ENCODE measurements at places on chromosomes 12 and 14. TPM values are rescaled to one million over a fixed set of nuclear protein-coding genes. Genes with fewer than 3 reads are reported as not detected.

DNA sequence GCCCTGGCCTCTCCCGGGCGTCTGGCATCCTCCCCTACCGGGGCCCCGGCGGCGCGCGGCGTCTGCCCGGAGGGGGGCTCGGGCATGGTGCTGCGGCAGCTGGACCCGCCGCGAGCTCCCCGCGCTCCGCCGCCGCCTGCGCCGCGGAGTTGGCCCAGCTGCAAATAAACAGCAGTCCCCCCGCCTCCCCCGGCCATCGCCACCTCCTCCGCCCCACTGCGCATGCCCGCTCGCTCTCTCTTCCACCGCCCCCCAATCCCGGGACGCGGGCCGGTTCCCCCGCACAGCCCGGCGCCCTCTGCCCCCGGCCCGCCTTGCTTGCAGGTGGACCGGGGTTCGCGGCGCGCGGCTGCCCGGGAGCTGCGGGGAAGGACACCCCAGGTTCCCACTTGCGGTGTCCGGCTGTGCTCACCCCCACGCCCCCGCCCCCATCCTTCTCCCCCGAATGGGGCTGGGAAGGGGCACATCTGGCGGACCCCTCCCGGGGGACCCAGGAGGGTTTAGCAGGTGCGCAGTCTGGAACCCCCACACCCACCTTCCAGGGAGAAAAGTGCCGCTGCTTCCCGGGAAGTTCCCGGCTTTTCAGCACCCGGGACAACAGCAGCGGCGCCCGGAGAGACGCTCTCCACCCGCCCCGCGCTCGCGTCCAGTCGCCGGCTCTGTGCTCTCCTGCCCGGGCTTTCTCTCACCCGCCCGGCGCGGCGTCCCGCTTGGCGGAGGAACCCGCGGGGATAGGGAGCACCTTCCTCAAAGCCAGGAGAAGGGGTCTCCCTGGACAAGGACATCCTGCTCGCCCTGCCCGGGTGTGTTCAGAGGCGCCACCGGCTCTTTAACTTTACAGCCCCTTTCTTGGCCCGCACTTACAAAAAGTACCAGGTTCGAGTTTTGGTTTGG is at the start of gene TMTC1:
Gene TMTC1 (minus strand): TSS at position 170 of the 894 bp plus-strand sequence. CDS start 191 bp downstream, outside the sequence.
- no peak for DNase-seq

The PMEL gene
- total RNA-seq = not detected

GRCh38 chr14:90890322-90891020 is 74.2 kb upstream of the TTC7B start:
- DNase-seq = no peak

DNA sequence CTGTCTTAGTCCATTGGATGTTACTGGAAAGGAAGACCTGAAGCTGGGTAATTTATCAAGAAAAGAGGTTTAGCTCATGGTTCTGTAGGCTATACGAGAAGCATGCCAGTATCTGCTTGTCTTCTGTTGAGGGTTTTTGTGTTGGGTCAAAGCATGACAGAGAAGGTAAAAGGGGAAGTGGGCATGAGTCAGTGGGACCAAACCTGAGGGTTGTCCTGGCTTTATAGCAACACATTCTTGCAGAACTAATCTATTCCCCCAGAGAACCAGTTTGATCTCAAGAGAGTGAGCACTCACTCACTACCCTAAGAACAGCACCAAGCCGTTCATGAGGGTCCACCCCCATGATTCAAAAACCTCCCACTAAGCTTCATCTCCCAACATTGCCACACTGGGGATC is 19.0 kb upstream of the KRAS start:
- no peak for DNase-seq

DNA sequence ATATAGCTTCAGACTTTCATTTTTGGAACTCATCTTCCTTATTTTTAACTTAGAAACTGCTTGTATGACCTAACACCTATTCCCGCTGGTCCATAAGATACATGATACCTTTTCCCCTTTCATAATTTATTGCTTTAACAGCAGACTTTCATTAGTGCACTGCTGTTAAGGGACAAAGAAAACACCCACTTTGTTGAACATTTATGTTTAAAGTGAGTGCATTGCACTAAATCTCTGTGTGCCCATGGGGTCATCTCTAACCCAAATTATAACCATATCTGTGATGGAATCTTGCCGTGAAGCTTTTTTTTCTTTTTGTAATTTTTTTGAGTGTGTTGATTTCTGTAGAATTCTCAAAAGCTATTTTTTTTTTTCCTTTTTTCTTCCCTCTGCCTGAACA is 261.8 kb downstream of the TMTC2 start:
- DNase-seq = no peak

The KRT4 gene
- total RNA-seq = not detected

- DNase-seq = no peak
These were observed 16.2 kb upstream of the VSX2 start for GRCh38 chr14:74223016-74223415.

- no peak for DNase-seq
These were observed 79.3 kb downstream of the TMEM121 start for GRCh38 chr14:105605464-105606304.

- DNase-seq = no peak
These were observed 89.8 kb downstream of the ZFP36L1 start for GRCh38 chr14:68703093-68703492.

DNA sequence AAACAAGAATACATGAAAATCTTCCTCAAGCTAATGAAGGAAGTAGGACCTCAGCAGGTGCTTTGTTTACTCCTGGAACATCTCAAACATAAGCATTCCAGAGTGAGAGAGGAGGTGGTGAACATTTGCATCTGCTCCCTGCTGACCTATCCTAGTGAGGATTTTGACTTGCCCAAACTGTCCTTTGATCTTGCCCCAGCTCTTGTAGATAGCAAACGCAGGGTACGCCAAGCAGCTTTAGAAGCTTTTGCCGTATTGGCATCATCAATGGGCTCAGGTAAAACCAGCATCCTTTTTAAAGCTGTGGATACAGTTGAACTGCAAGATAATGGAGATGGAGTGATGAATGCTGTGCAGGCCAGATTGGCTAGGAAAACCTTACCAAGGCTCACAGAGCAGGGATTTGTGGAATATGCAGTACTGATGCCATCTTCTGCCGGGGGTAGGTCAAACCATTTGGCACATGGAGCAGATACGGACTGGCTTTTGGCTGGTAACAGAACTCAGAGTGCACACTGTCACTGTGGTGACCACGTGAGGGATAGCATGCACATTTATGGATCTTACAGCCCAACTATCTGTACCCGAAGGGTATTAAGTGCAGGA is 1.9 kb downstream of the TOGARAM1 start:
- DNase-seq = no peak

- DNase-seq = peak; percentile 88
These were observed 7.5 kb upstream of the ASPG start for GRCh38 chr14:104078031-104078455.

The RASSF8 gene
- 0.27 TPM for total RNA-seq

- no peak for DNase-seq
These were observed 316.1 kb upstream of the TBX3 start for GRCh38 chr12:115000038-115000437.

DNA sequence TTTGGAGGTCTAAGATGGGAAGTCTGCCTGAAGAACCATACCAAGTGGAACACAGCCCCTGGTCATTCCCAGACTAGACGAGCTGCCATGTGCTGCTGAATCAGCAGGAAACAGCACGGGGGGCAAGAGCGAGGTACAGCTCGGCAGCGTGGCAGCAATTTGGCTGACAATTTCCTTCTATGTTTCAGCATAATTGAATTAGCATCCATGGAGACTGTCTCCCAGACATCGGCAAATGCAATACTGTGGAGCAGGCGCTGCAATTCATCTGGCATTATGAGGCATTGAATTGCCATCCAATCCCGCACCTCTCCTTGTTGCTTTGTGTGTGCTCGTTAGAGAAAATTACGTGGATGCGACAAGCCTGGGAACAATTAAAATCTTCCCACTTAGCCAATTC is 46.0 kb upstream of the CCDC60 start:
- DNase-seq = no peak

The SLC38A4 gene
- total RNA-seq = not detected

- no peak for DNase-seq
These were observed 11.6 kb downstream of the HVCN1 start for GRCh38 chr12:110677206-110677911.

The GPR65 gene
- total RNA-seq = 10.0 TPM

GRCh38 chr14:92490239-92490959 is 23.2 kb upstream of the RIN3 start:
- no peak for DNase-seq

- no peak for DNase-seq
These were observed 49.5 kb upstream of the POC1B start for GRCh38 chr12:89575374-89575773.

The CRADD gene
- 11.4 TPM for total RNA-seq

GRCh38 chr12:108896817-108897216 is 16.9 kb downstream of the DAO start:
- DNase-seq = no peak

- no peak for DNase-seq
These were observed 63.3 kb downstream of the ACSS3 start for GRCh38 chr12:81141217-81141616.

- DNase-seq = no peak
These were observed 437.9 kb downstream of the BCL11B start for GRCh38 chr14:98834119-98834518.

DNA sequence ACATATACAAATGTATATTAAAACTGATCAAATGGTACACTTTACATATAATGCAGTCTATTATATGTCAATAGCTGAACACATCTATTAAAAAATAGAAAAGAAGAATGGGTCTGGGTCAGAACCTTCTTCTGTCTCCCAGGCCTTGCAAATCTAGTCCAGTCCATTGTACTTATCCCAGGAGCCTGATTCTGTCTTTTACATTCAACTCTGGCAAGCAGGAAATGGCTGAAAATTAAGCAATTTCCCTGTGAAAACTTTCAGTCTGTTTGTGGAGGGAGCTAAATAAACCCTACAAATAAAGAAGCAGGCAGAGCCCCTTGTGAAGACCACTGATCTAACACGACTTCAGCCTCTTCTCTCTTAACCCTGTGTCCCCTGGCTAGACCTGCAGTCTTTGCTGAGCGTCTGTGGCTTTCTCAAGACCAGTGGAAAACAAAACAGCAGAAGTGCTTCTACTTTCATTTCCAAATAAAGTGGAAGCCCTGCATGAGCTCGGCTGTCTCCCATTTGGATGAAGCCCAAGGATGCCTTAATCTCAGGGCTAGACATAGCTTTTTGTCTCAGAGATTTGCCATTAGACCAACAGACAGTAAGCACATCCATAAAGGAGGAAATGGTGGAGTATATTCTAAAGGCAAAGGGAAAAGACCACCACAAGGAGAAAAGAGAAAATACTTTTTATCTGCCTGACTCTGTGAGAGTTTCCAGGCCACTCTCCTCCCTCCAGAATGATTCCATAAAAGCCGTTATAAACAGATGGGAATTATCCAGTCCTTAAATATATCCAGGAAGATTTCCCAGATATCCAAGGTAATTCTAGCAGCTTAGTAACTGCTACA is 48.2 kb downstream of the CRACR2A start:
- DNase-seq = no peak

GRCh38 chr12:45708901-45709300 is 20.6 kb upstream of the ARID2 start:
- no peak for DNase-seq

GRCh38 chr12:82609234-82609914 is 77.3 kb upstream of the TMTC2 start:
- no peak for DNase-seq

GRCh38 chr12:114400925-114401324 is 5.0 kb downstream of the TBX5 start:
- DNase-seq = no peak

- DNase-seq = peak; percentile 44
These were observed 1.9 kb downstream of the ACTN1 start for GRCh38 chr14:68977180-68977717.

The ETFBKMT gene
- 1.9 TPM for total RNA-seq

The MSRB3 gene
- total RNA-seq = not detected

GRCh38 chr14:27098451-27098850 is 500.6 kb upstream of the NOVA1 start:
- no peak for DNase-seq

The GPR132 gene
- total RNA-seq = 46.8 TPM

The MYF6 gene
- total RNA-seq = not detected

Measured in naive thymus-derived CD4-positive, alpha-beta T cell (primary cell).